ENCODE measurements at places on chromosomes 4 and X.
A peak's percentile ranks its signal among the peaks of the same experiment; 100 is the strongest.

GRCh38 chr4:130542953-130543352 lies 1447.0 kb downstream of the C4orf33 start:
- no peak for DNase-seq

- DNase-seq = no peak
These were observed 381.0 kb downstream of the UNC5C start for GRCh38 chr4:95167805-95168204.

GRCh38 chrX:125736008-125736729 lies 416.5 kb downstream of the TEX13C start:
- DNase-seq = no peak

DNA sequence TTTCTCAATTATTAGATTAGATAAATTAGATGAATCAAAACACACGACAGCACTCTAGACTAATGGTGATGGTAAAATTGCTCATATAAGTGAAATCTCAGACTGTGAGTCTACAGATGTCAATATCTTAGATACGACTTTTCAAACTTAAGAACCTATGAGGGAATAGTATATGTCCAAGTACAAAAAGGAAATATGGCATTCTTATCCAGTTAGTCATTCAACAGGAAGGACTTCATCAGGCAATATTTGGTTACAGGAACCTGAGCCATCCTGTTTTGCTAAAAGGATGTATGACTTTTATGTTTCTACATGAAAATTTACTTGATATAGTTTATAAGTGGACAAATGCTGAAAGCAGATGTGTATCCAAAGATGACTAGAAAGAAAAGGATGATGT lies 107.0 kb downstream of the CT47B1 start:
- no peak for DNase-seq

DNA sequence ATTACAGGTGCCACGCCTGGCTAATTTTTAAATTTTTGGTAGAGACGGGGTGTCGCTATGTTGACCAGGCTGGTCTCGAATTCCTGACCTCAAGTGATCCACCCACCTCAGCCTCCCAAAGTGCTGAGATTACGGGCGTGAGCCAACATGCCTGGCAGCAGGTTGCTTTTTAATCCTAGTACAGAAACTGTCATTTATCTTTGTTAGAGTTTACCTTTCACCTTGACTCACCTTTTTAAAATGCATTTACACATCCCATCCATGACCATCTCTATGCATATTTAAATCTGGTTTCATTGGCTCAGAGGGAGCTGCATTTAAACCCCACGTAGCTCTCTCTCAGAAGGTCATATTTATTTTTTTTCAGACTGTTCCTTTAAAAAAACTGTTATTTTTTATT lies 31.9 kb downstream of the SLC16A2 start:
- DNase-seq = no peak

DNA sequence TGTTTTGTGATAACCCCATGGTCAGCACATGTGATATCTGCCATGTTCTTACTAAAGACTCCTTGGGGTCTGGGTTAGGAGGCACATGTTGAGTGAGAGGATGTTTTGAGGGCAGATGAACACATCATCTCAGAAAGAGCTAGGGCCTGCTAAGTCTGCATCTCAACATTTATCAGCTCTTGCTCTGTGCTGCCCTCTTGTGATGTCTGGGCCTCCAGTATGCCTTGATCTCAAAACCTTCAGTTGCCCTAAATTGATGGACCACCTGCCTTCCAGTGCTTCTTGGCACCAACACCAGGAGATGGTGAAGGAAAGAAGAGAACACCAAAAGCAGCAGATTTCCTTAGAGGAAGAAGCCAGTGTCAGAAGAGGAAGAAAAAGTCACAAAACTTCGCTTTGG lies 22.5 kb downstream of the MID1 start:
- DNase-seq = peak; percentile 9

DNA sequence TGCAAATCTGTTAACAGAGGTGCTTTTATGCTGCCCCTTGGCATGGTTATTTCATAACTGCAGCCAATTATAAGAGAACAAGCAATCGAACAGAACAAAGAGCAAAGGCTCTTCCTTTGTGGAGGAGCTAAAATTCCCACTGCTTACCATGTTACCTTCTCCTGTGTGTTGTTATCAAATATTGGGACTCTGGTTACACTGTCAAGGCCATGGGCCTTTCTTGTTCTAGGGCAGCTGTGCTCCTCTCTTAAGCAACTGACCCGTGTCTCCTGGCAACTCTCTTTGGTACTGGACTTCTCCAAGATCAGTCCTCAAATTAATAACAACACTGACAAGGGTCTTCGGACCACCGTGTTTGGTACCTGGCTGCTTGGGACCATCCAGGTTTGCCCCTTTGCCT lies 12.1 kb upstream of the OPN1LW start:
- no peak for DNase-seq

DNA sequence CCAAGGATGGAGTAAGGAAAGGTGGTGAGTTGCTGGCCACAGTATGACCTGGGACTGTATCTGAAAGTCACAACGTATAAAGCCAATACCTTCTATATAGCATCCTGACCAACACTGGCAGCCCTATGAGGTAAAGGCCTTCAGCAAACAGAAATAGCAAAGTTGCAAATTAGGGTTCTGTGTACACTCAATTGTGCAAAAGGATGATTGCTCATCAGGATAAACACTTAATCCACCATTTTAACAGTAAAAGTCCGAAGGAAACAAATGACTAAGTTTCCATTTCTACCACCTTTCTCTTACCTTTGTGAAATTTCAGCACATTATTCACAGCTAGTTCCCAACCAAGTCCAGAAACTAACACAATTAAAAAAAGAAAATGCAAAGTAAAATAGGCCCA lies 1.4 kb upstream of the FNIP2 start:
- DNase-seq = no peak

- DNase-seq = no peak
These were observed 47.4 kb downstream of the NRK start for GRCh38 chrX:105869701-105870100.
